ENCODE measurements at places on chromosomes 5 and 9. TPM values are rescaled to one million over a fixed set of nuclear protein-coding genes. Genes with fewer than 3 reads are reported as not detected.

DNA sequence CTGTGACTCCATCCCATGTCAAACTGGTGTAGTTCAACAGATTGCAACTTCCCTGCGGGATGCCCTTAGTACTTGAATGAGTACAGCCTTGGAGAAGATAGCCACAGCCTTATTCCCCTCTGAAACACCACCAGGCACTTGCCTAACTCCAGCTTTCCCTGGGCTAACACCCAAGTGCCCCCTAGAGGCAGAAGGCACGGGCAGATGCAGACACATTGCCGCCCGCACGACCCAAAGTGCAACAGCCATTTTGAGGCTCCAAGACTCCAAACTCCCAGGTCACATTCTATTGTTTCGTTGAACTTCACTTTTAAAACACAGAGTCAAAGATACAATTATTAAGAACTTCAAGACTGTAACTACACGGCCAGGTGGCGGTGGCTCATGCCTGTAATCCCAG is 163.6 kb upstream of the CDH6 start:
- H3K4me1 ChIP-seq = no peaks in the 10 kb centered on the region
- DNase-seq = no peak

DNA sequence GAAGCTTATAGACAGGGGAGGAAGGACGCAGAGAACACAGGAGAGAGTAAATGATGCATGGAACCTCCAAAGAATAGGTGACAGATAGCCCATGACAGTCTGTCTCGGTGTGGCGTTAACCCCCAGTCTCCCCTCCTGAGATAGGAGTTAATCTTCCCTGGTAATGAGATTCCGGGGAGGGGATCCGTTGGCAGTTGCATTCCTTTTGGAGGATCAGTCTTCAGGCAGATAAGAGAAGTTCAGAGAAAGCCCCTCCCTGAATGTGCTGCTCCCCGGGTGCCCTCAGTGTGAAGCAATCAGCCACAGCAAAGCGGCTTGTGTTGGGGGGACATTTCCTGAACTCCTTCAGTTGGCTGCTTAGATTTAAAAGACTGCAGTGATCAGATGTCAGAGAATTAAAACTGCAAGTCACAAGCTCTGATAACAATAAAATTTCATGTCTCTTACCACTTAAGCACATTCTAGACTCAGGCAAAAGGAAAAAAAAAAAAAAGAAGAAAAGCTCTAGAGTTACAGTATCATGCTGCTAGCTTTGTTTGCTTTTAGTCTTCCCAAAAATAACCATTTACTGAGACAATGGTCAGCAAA is 121.1 kb downstream of the EGFLAM start:
- DNase-seq = no peak
- peaks cover 5% of the 10 kb centered on the region for H3K36me3 ChIP-seq

GRCh38 chr9:1155602-1156001 is 105.4 kb downstream of the DMRT2 start:
- H3K27me3 ChIP-seq = no peaks in the 10 kb centered on the region
- no peak overlapping the region for H3K4me3 ChIP-seq
- no peaks in the 10 kb centered on the region for H3K36me3 ChIP-seq
- H3K27ac ChIP-seq = no peak overlapping the region
- no peaks in the 10 kb centered on the region for H3K4me1 ChIP-seq

DNA sequence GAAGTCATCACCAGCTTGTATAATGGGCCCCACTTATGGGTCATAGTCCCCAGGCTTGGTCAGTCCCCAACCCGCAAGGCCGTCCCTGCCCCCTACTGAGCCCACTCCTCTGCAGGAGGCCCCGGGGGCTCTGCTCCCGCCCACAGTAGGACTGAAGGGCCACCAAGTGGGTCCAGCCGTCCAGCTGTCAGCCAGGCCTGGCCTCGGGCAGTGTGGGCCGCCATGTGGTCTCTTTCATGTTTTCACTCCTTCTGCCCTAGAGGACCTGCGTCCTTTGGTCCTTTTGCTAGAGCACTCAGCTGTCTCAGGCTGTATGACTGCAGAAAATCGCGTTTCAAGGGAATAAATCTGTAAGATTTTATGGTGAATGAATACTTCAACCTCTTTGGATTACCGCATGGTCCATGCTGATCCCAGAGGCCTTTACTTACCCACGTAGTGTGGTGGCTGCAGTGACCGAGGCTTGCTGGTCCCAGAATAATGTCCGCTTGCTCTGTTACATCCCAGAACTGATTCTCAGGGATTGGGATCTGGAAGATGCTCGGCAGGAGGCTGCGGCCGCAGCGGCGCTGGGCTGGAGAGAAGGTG is 105.7 kb upstream of the FAM120A start:
- peak overlapping the region; percentile 21 for H3K4me3 ChIP-seq
- H3K36me3 ChIP-seq = peaks cover 4% of the 10 kb centered on the region
- H3K27ac ChIP-seq = no peak overlapping the region
- H3K4me1 ChIP-seq = peaks cover 4% of the 10 kb centered on the region
- H3K27me3 ChIP-seq = peaks cover 9% of the 10 kb centered on the region
- DNase-seq = no peak

DNA sequence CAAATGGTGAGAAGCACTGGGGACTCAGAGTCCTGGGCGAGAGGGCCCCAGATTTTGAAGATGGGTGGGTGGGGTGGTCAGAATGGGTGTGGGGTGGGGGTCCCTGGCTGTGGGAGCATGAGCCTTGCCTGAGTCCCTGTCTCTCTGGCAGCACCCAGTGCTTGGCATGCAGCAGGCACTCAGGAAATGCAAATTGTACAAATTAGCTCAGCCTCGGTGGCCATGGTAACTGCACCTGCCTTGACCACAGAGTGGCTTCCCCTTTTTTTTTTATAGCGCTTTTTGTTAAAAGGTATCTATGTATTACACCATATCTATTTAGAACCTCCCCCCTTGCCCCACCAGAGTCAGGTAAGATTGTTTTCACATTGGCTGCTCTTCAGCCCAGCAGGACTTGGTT is 19.2 kb upstream of the PITX1 start:
- peaks cover 26% of the 10 kb centered on the region for H3K27me3 ChIP-seq
- H3K4me1 ChIP-seq = peaks cover 5% of the 10 kb centered on the region
- no peak for DNase-seq
- peaks cover 4% of the 10 kb centered on the region for H3K36me3 ChIP-seq
- no peak overlapping the region for H3K4me3 ChIP-seq
- H3K27ac ChIP-seq = no peak overlapping the region

The ANGPTL2 gene
- total RNA-seq = 5.7 TPM

The MSX2 gene
- 0.56 TPM for total RNA-seq

DNA sequence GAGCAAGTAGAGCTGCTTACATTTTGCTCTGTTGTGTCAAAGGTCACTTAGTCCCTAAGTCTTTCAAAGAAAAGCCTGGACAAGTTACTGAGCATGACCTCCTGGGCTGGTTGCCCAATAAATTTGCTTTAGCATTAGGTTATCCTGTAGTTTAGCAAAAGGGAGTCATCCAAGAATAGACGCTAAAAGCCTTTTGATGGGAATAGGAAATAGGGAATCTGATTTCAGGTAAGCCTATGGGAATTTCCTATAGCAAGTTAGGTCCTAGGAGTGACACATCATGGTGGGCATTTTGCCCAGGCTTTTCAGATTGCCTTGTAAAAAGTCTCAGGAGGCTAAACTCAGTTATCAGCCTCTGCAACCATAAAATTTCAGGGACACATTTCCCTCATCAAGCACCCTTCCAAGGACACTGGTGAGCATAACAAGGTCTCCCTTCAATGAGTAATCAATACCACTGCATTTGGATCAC is 67.6 kb upstream of the RANBP3L start:
- peaks cover 17% of the 10 kb centered on the region for H3K4me1 ChIP-seq
- no peak overlapping the region for H3K4me3 ChIP-seq
- no peak overlapping the region for H3K27ac ChIP-seq
- no peak for DNase-seq
- H3K36me3 ChIP-seq = no peaks in the 10 kb centered on the region

DNA sequence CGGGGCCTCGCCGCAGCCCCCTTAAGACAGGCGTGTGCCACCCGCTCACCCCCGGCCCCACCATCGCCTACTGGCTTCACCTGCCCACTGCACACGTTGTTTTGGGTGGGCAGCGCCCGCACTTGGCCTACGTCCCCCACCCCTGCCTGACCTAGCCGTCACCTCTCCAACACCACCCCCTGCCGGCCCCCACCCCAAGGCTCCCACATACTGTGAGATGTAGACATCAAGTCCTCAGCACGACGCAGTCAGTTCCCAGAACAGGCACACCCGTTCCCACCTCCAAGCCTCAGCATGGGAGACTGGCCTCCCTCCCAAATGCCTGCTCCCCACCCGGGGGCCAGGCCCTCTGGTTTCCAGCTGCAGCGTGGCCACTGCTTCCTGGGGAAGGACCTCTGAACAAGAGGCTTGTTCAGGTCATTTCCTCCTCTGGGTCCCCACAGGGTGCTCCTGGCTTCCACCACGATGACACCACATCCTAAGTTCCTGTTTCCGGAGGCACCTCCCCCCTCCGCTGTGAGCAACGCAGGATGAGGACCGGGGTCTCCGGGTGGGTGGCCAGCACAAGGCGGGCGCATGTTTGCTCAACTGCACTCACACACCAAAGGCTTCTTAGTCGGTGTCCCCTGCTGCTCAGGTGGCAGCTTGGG is 11.3 kb downstream of the DBN1 start:
- peak; percentile 61 for DNase-seq
- peaks cover 41% of the 10 kb centered on the region for H3K36me3 ChIP-seq
- H3K4me3 ChIP-seq = peak overlapping the region; percentile 82

The F12 gene
- 1.4 TPM for total RNA-seq

GRCh38 chr9:124197177-124198095 is 60.3 kb upstream of the NEK6 start:
- H3K27me3 ChIP-seq = no peaks in the 10 kb centered on the region
- no peak for DNase-seq
- no peak overlapping the region for H3K4me3 ChIP-seq

DNA sequence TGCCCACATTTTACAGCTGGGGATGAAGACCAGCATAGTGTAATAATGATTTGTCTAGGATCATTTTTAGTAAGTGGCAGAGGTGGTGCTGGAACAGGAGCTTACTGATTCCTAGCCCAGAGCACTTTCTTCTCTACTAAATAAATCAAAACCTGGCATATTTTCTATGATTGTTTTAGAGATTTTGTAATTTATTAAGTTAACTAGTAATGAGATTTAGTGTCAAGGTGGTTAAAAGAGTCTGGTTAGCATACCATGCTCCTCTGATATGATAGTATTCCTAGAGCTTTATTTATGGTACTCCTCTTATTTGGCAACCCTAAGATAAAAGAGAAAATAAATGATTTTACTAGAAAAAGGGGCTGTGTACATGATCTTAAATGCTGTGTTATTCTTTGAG is 604.0 kb downstream of the ISL1 start:
- no peak overlapping the region for H3K4me3 ChIP-seq
- no peaks in the 10 kb centered on the region for H3K36me3 ChIP-seq
- H3K27ac ChIP-seq = no peak overlapping the region
- no peaks in the 10 kb centered on the region for H3K4me1 ChIP-seq
- DNase-seq = no peak

DNA sequence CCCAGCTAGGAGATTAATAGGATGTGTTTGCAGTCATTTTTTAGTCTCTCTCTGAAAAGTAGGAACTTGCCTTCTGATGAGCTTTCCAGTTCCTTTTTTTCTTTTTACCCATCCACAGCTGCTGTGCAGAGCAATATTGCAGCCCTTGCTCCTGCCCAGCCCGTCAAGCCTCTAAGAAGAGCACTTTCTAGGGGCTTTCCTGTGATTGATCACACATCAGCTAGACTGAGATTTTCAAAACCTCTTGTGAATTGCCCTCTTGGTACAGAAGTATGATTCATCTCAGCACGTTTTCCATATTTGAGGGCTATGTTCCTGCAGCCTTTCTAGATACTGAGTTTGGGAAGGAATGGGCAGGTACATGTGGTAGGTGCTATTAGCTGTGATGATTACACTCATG is 93.9 kb downstream of the GALNT10 start:
- H3K4me1 ChIP-seq = peaks cover 38% of the 10 kb centered on the region
- H3K36me3 ChIP-seq = no peaks in the 10 kb centered on the region
- H3K27ac ChIP-seq = no peak overlapping the region
- H3K27me3 ChIP-seq = peaks cover 5% of the 10 kb centered on the region
- no peak overlapping the region for H3K4me3 ChIP-seq

GRCh38 chr5:173441053-173441628 is 112.9 kb upstream of the STC2 start:
- no peak for DNase-seq
- no peak overlapping the region for H3K4me3 ChIP-seq
- H3K36me3 ChIP-seq = no peaks in the 10 kb centered on the region

The F2RL2 gene
- total RNA-seq = 311 TPM

- peaks cover 22% of the 10 kb centered on the region for H3K27me3 ChIP-seq
- H3K4me1 ChIP-seq = peaks cover 7% of the 10 kb centered on the region
- DNase-seq = no peak
- no peaks in the 10 kb centered on the region for H3K36me3 ChIP-seq
- no peak overlapping the region for H3K27ac ChIP-seq
Observed at GRCh38 chr9:97860451-97861147, 7.6 kb downstream of the FOXE1 start.

DNA sequence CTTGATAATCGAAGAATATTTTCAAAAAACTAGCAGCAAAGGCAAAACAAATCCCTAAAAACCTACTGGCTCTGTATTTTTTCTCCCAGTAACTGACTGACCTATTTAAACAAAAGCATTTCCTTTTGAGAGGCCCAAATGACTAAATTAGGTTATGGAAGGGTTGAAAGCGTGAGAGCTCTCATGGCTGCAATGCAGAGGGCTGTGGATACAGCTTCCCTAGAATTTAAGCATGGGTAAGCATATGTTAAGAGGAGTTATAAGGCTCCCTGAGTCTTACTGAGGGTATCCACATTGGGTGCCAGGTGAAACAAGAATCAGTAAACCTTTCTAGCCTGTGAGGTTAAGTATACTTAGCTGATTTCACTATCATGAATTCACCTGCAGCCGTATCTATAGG is 32.3 kb downstream of the SHISAL2B start:
- no peak for DNase-seq
- H3K27ac ChIP-seq = peak overlapping the region; percentile 42
- H3K4me3 ChIP-seq = no peak overlapping the region
- no peaks in the 10 kb centered on the region for H3K27me3 ChIP-seq

The DPYSL3 gene
- 27.6 TPM for total RNA-seq

DNA sequence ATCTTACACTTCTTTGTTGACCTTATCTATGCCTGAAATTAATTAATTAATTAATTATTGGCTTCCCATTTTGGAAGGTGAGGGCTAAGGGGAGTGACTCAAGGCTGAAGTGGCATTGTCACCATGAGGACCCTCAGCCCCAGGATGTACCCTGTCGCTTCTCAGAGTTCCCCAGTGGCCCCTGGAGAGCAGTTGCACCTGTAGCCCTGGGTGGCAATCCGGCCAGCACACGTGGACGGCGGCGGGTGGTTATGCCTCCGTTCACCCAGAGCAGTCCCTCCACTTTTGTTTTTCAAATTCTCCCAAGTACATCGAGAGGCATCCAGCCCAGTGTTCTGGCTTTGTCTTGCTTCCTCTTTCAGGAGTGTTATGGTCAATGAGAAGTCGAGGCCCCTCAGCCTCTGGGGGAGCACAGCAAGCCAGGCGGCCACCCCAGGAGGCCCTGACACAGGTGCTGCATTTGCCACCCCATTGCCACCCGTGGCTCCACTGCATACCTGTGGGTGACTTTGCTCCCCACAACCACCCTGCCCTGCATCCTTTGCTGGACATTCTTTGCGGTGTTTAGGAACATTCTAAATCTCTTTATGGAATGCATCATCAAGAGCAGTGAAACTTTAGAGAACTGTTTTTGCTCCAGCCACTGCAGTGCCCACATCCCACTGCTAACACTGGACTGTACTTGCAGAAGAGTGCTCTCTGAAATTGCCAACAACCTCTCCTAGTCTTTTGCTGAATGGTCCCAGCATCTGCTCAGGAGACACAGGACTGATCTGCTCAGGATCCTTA is 11.5 kb upstream of the IRX2 start:
- no peak overlapping the region for H3K27ac ChIP-seq
- DNase-seq = no peak
- peaks cover 17% of the 10 kb centered on the region for H3K27me3 ChIP-seq
- H3K4me1 ChIP-seq = no peaks in the 10 kb centered on the region

Measured in endothelial cell (in vitro differentiated cells).